ENCODE measurements at places on chromosomes 12 and 14.

GRCh38 chr12:68154779-68155178 is 4.8 kb downstream of the IFNG start:
- no peak for DNase-seq

DNA sequence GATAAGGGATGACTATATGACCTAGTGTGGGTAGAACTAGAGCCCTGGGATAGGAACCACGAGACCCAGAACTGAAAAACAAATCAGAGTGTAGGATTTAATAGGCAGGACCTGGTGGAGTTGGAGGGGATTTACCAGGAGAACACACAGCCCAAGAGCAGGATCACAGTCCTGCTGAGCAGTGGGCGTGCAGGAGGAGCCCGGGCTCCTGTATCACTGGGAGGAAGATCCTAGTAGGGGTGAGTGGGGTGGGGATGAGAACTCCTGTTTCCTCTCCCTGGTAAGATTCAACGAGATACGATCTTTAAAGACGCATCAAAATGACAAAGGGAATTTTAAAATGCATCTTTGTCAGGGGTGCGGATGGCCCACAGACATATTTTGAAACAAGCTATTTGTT is 220.1 kb downstream of the GALC start:
- no peak for DNase-seq

- DNase-seq, result no peak
Observed at GRCh38 chr12:123916729-123917128, 55.9 kb downstream of the CCDC92 start.

DNA sequence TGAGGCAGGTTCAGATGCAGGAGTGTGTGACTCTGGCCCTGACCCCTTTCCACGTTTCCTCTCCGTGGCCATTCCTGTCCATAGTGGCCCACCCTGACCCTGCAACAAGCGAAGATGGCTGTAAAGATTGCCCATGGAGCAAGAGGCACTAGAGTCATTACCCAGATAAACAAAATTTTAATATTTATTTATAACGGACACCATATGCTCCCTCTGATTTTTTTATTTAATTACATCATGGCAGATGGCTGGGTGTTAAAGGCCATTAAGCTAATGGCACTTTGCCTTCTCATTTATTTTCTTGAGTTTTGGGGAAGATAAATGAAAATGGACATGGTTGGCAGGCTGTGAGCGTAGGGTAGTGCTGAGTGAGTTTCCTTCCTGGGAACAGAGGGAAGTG is 58.7 kb downstream of the WSCD2 start:
- DNase-seq, result no peak

DNA sequence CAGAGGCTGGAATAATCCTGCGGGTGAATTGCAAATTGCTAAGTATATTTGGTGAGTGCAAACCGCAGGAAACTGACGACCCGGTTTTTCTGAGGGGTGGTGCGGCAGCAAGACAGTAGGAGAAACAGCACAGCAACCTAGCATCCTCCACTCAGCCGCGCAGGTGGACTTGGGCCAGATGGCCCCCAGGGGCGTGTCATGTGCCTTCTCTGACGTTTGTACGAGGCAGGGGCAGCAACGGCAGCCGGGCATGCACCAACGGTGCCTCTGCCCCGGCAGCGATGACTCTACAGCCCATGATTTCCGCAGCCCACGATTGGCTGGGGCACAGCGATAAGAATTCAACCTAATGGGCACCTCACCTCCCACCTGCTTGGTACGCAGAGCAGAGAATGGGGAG is 11.1 kb upstream of the CLEC2A start:
- DNase-seq, result no peak

GRCh38 chr12:54658306-54659264 is 10.4 kb upstream of the DCD start:
- peak; percentile 73 for DNase-seq

DNA sequence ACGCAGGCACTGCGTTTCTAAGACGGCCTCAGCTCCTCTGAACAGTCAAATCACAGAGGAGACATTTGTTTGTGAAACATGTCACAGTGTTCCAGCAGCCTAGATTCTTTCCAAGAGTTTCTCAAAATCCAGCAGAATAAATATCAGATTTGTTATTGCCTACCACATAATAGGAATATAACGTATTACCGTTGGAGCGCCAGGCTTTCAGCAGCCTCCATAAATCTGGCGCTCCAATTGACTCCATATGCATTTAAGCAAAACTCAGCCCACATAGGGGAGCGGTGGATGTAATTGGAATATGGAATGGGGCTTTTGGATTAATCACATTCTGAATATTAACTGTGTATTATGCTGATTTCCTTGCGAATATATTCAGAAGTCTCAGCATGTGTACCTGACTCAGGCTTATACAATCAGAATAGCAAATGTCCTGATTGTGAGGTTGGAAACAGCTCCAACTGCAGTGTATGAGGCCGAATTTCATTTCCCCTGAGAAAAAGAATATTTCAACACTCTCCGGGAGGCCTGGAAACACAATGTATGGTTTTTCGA is 174.0 kb downstream of the ASCL4 start:
- no peak for DNase-seq

DNA sequence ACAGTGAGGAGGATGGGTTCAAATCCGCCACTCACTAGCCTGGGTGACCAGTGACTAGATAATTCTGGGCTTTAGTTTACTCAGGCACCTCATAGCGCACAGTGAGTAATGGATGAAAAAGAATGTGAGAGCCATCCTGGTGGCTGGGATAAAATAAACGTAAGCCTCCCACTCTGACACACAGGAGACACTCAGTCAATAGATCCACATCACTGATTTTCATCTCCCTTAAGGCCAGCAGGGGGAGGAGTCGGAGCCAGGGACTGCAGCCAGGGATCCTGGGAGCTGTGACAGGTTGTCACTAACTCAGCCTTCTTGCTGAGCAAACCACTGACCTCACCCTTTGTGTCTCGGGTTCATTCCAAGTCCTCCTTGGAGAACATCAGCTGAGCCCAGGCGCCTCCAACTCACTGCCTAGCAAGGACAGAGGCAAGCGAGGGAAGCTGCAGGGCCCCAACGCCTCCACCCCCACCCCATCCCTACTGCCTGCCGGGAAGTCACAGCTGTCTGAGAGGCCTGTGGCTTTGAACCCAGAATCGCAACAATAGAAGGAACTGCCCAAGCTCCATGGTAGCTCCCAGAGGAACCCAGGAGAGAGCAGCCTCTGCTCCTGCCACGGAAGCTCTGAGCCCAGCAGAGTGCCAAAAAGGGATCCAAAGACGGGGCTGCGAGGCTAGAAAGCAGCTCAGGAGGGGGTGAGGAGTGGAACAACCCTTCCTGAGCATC is 30.7 kb downstream of the PXN start:
- DNase-seq, result peak; percentile 71

GRCh38 chr14:38755036-38755435 is 348.0 kb downstream of the SEC23A start:
- peak; percentile 33 for DNase-seq

DNA sequence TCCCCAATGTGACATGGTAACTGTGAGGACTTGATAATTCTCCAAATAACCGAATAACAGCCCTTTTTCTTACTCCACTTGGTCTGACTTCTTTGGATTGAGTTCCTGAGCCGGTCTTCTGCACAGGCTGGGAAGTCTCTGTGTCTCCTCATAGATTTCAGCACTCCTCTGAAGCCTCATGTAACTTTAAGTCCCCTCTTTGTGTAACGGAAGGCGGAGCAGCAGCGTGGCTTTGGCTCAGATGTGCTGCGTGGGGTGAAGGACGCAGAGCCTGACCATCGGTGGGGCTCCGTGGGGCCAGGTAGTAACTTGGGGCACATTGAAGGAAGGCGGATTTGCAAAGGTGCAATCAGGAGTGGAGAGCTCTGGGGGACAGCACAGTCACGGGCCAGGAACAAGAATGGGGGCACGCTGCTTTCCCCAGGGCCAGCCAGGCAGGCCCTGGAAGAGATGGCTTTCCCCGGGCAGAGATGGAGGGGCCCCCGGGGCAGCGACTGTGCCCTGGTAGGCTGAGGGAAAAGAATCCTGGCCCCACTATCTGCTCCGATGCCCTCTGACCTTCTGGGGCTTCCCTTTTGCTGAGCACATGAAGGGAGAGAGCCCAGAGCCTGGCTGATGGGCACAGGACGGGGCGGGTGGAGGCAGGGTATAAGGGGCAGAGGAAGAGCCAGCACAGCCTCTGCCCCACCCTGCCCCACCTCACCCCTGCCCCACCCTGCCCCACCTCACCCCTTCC is 56.9 kb downstream of the ADGRD1 start:
- no peak for DNase-seq

GRCh38 chr14:101875727-101876554 is 88.4 kb upstream of the DYNC1H1 start:
- DNase-seq, result no peak

DNA sequence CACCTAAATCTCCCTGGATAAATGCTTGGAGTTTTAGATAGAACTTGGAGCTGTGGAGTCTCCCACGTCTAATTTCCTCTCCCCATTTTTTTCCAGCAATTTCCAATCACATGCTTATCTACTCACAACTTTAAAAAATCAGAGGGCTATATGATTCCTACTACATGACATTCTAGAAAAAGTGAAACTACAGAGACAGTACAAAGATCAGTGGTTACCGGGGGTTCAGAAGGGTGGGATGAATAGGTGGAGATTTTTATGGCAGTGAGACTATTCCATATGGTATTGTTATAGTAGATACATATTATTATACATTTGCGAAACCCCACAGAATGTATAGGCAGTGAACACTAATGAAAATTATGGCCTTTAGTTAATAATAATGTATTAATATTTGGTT is 35.5 kb downstream of the ATF7 start:
- no peak for DNase-seq

DNA sequence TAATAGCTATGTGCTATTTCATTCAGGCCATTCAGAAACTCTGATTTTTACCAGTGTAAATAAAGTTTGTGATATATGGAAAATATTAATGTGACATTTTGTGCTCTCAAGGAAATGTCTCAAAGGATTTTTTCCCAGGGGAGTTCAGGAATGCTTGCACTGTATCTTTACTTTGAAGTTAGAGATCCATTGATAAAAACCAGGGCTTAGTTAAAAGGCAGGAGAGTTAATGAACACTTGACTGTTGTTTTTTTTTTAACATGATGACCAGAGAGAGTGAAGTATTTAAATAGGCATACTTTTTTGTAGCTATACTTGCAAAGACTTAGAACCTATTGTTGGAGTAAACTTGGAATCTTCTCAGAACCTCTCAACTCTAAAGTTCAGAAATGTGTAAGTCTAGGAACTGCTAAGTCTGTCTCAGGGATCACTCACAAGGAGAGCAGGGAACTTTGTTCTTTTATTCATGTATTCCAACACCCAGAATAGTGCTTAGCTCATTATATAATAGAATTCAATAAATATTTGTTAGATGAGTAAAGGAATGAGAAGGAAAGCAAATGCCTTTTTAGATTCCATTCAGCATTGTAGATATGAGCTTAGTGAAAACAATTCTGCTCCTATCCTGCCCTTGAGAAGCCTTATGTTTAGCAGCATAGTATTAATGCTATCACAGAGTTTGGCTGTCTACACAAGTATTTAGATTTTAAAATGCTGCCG is 117.5 kb downstream of the DAAM1 start:
- DNase-seq, result no peak

GRCh38 chr14:74882103-74882920 is 596 bp downstream of the DLST start:
- peak; percentile 65 for DNase-seq

DNA sequence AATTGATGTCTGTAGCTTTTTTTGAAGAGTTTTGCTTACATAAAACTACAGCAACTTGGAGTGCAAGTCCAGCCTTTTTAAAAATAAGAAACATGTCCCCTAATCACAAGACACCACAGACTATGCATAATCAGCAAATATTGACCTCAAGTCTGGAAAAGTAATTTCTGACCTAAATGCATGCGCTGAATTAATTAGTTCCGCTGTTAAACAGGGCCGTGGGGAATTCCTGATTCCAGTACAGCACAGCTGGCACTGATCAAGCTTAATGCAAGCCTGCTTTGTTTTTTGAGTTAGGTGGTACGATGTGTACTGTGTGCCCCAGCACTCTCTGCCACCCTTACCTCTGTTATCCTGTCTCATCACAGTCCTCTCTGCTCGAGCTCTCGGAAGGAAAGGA is 9.2 kb downstream of the MLH3 start:
- no peak for DNase-seq

Data from neural progenitor cell (in vitro differentiated cells).